NCI-H187 (cell line): ENCODE measurements at places on chromosomes 6 and 20.

GRCh38 chr6:150395388-150396009, 26.7 kb downstream of the IYD start:
- DNase-seq: peak; percentile 71

- DNase-seq: no peak
Observed at GRCh38 chr6:71203206-71203605, 85.4 kb upstream of the OGFRL1 start.

GRCh38 chr6:4380881-4381281, 245.5 kb upstream of the ECI2 start:
- DNase-seq: no peak

- DNase-seq: no peak
Observed at GRCh38 chr6:52595796-52596130, 18.9 kb upstream of the TRAM2 start.

DNA sequence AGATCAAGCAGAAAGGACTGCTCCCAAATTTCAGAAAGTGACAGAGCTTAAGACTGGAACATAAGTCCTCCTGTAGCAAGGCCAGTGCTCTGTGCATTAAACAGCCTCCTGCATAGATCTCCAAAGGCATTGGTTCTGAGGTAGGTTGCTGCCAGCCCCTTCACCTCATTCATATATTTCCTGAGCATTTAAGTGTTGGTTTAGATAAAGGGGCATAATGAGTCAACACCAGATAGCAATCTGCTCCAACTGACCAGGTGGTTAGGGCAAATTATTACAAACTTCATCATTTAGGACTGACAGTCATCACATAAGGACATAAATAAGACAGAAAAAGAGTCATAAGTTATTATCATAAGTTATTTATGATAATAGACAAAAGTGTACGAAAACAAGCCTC, 10.7 kb downstream of the PTPRK start:
- DNase-seq: no peak

GRCh38 chr6:38776515-38776914, 61.4 kb downstream of the DNAH8 start:
- no peak for DNase-seq
